ENCODE measurements at places on chromosomes 7 and 10. TPM values are rescaled to one million over a fixed set of nuclear protein-coding genes. Genes with fewer than 3 reads are reported as not detected.

Gene PANK1
- total RNA-seq: 6.5 TPM

Gene FRA10AC1
- total RNA-seq: 5.5 TPM

Gene LRRC17
- total RNA-seq: not detected

Gene NUTM2D
- 1.7 TPM for total RNA-seq

Gene CYP2E1
- total RNA-seq: 0.11 TPM

Gene HTR5A
- total RNA-seq: not detected

Gene PDCD4
- total RNA-seq: 31.3 TPM

Gene RBM48
- total RNA-seq: 6.4 TPM

Gene XRCC2
- total RNA-seq: 5.2 TPM

Gene RHOBTB1
- total RNA-seq: 17.4 TPM

Gene ZNF680
- total RNA-seq: 2.3 TPM

Gene IQUB
- 0.05 TPM for total RNA-seq

Gene ANKRD2
- total RNA-seq: 7.4 TPM

Gene TMEM229A
- total RNA-seq: not detected

Gene BMPR1A
- total RNA-seq: 29.4 TPM

Gene METTL27
- 10.2 TPM for total RNA-seq
